ENCODE measurements at places on chromosomes 2 and 18.

DNA sequence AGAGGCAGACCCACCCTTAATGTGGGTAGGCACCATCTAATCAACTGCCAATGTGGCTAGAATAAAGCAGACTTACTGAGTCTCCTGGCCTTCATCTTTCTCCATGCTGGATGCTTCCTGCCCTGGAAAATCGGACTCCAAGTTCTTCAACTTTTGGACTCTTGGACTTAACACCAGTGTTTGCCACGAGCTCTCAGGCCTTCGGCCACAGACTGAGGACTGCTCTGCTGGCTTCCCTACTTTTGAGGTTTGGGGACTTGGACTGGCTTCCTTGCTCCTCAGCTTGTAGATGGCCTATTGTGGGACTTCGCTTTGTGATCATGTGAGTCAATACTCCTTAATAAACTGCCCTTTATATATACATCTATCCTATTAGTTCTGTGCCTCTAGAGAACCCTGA lies 21.9 kb downstream of the ST8SIA5 start:
- no peak for DNase-seq

GRCh38 chr18:75074196-75075015 lies 134.5 kb downstream of the PTGR3 start:
- no peak for DNase-seq

DNA sequence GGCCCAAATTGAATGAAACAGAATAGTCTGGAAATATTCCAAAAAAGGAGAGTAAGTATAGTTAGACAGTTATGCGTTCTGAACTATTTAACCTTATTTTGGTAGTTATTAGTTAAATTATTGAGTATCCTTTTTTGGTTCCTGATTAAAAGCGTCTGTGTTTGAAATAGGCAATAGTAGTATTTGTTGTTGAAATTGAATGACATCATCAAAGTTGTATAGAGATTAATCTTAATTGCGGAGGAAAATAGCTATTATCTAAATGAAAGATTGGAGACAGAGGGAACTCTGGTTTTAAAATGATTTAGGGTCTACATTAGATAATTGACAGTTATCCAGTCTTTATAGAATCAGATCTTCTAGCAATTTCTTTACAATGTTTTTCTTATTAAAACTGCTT lies 115.8 kb downstream of the BIRC6 start:
- DNase-seq: no peak

- no peak for DNase-seq
Observed at GRCh38 chr2:98164256-98164655, 77.3 kb downstream of the VWA3B start.

Data from Panc1 (cell line).